ENCODE measurements at places on chromosomes 1 and 21. TPM values are rescaled to one million over a fixed set of nuclear protein-coding genes. Genes with fewer than 3 reads are reported as not detected.

- DNase-seq, result no peak
Observed at GRCh38 chr21:37496972-37497371, 130.4 kb downstream of the DYRK1A start.

GRCh38 chr1:111585447-111586086 is 34.0 kb upstream of the RAP1A start:
- DNase-seq, result no peak

GRCh38 chr1:204221271-204221670 is 7.5 kb upstream of the GOLT1A start:
- DNase-seq, result no peak

GRCh38 chr1:165254376-165254775 is 102.1 kb downstream of the LMX1A start:
- no peak for DNase-seq

- DNase-seq, result no peak
Observed at GRCh38 chr21:31750843-31751242, 18.9 kb upstream of the SCAF4 start.

DNA sequence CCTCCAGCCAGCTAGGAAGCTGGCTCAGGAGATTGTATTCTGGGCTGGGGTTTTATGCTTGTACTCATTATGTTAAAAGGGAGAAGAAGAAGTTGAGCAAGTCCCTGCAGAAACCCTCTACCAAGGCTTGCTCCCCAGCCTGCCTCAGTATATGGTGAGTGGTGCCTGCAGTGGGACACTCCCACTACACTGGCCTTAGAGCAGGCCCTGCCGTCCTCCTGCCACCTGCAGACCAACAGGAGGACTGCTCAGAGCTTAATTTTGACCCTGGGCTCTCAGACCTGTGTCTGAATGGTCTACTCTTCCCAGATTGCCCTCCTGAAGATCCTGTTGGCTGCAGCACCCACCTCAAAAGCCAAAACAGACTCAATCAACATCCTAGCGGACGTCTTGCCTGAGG is 13.0 kb downstream of the STRIP1 start:
- no peak for DNase-seq

ZYG11A gene
- polyA plus RNA-seq, result 0.32 TPM

ADAM15 gene
- polyA plus RNA-seq, result 41.9 TPM

TCHHL1 gene
- not detected for polyA plus RNA-seq

FAM72B gene
- polyA plus RNA-seq, result 6.0 TPM

LY9 gene
- polyA plus RNA-seq, result 0.32 TPM

All from left kidney (tissue), 8 donors.